ENCODE measurements at places on chromosomes 12 and 14.

- DNase-seq = no peak
Observed at GRCh38 chr12:728781-729180, 23.6 kb upstream of the WNK1 start.

GRCh38 chr14:101977311-101978071 lies 13.1 kb downstream of the DYNC1H1 start:
- DNase-seq = no peak

- no peak for DNase-seq
Observed at GRCh38 chr14:93173943-93174395, 10.7 kb downstream of the MOAP1 start.

DNA sequence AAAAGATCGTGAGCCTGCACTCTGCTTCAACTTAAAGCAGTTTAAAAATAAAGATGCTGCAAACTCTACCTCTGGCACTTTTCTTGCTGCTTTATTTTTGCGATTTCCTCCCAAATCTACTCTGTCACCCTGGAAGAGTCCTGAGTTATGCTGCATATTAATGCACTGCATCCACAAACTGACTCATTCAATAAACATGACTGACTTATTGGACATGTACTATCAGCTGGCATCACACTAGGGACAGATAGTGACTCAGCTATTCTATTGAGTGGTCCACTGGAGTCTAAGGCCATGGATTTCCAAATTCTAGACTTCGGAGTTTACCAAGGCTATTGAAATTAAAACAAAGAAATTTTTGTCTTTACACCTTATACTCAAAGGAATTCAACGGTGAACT lies 90.7 kb upstream of the PTPRR start:
- peak; percentile 25 for DNase-seq

GRCh38 chr12:131940141-131940547 lies 9.6 kb upstream of the EP400 start:
- DNase-seq = no peak

DNA sequence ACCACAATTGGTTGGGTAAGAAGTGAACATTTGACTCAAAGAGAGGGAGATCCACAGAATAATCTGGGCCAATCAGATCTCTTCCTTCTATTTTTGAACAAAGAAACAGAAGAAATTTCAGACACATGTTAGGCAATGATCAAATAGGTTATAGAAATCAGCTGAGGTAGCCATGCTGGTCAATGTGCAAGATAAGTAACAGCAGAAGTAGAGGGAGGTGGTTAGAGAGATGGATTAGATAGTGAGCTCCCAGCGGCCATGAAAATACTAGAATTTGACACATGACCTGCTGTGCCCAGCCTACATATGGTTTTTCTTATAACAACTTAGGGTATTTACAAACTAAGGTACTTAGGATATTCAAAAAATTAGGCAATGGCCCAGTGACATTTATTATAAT lies 230.9 kb upstream of the ARID2 start:
- no peak for DNase-seq

DNA sequence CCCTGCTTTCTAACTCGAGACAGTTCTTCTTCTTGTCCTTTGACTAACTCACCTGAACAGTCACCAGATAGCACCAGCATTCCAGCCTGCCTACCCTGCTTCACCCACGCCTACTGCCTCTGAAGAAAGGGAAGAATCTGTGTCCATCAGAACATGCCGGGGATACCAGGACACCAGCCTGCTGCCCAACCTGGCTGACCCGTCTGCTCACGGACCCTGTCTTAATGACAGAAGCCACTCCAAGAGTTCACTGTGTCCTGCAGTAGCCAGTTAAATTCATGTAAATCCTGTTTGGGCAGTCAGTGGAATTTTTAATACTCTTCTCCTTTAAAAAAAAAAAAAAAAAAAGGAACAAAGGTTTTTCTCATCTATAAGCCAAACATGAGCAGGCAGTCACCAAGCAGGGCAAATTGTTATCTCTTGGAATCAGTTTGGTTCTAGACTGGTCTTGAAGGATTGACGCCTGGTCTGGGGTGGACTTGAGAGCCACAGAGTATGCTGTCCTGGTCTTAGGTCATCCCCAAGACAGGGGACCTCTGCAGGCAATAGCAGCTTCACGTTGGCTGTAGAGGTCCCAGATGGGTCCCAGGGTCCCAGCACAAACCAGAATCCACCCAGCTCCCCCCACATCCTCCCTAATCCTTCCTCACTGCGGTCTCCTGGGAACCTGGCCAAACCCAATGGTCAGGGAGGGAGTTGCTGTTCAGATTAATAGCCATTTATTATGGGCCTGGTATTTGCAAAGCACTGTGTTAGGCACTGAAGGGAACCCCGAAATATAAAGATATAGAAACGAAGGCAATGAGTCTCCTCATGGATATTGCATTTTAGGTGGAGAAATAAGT lies 181.1 kb upstream of the HIF1A start:
- no peak for DNase-seq

GRCh38 chr14:71116568-71117122 lies 209.4 kb downstream of the PCNX1 start:
- no peak for DNase-seq

DNA sequence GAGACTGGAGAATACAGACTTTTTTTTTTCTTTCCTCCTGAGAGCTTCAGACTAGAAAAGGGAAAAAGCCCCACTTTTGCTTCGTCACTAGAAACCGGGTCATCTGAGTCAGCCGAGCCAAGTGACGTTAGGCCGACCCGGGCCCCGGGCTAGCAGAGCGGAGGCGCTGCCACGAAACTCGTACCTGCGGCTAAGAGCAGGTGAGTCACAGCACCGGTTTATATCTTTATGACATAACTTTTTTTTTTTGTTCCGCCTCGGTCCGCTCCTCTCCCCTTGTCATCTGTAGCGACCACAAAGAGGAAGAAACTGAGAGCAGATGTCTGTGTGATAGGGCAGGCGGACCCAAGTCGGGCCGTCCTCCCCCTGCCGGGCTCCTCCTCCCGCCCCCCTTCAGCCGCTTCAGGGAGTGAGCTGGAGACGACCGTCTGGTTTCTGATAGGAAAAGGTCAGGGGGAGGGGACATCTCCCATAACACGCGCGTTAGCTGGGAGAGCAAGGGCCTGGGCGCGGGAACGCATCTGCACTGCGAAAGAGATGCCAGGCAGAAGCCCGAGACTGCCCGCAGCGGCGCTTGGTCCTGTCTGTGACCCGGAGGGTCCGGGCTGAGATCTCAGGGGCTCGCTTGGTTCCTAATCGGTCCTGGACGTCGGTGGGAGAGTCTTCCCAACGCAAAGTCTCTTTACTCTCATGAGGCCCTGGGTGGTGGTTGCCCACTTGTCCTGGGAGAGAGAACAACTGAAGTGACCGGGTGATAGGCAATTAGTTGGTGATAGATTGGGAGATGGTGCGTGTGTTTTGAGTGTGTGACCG lies 586 bp downstream of the TTC6 start:
- DNase-seq = peak; percentile 74

DNA sequence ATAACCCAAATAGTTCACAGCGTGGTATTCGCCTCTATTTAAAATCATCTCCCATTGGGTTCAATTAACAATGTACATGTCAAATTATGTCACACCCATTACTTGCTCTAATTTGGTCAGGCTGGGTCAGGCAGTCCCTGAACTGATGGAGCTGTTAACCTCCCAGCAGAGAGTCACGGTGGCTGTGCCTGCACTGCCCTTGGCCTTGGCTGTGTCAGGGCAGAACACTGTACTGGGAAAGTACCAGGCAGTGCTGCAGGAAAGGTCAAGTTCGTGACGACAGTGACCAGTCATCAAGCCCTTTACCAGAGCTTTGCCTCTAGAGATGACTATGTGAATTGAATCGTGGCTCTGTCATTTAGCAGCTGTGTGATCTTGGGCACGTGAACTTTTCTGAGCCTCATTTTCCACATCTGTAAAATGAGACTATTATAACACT lies 100.0 kb downstream of the ARF6 start:
- DNase-seq = peak; percentile 75

- DNase-seq = no peak
Observed at GRCh38 chr12:25424211-25424731, 128.8 kb downstream of the LMNTD1 start.

GRCh38 chr12:3252450-3252891 lies 175.3 kb downstream of the TSPAN9 start:
- DNase-seq = no peak

DNA sequence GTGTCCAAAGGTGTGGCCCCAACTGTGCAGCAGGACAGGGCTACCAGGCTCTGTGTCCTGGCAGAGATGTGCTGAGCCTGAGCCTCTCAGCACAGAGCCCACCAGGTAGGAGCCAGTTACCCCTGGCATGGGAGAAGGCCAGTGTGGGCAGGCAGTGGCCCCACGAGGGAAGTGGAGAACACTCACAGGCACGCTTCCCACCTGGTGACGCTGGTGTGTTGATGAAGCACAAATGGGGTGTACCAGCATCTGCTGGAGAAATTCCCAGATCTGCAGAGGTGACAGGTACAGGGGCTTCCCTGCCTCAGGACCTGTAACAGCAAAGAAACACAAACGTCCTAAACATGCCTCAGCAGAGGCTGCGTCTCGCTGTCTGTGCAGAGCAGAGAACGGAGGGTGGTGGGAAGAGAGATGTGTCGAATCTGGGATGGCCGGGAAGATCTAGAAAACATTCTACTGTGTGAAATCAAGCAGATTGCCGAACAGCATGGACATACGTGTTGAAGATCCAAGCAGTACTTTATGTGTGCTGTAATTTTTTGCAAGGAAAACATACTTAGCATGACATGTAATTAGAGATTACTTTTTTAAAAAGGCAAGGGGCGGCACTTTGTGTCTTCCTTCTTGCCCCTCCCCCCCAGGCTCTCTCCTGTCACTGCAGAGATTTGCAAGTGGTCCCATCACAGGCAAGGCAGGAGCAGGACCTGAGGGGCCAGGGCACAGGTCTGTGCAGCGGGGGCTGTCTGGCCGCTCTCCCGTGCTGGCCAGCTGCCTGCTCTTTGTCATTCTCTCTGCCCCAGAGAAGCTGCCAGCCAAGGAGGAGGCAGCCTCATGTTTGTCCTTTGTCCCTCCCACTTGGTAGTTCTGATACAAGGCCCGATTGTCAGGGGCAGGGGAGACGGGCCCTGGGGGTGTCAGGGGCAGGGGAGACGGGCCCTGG lies 17.3 kb downstream of the HIP1R start:
- no peak for DNase-seq

GRCh38 chr12:91271185-91271584 lies 88.6 kb upstream of the DCN start:
- DNase-seq = no peak

- peak; percentile 71 for DNase-seq
Observed at GRCh38 chr14:90495357-90496276, 98.8 kb downstream of the CALM1 start.

DNA sequence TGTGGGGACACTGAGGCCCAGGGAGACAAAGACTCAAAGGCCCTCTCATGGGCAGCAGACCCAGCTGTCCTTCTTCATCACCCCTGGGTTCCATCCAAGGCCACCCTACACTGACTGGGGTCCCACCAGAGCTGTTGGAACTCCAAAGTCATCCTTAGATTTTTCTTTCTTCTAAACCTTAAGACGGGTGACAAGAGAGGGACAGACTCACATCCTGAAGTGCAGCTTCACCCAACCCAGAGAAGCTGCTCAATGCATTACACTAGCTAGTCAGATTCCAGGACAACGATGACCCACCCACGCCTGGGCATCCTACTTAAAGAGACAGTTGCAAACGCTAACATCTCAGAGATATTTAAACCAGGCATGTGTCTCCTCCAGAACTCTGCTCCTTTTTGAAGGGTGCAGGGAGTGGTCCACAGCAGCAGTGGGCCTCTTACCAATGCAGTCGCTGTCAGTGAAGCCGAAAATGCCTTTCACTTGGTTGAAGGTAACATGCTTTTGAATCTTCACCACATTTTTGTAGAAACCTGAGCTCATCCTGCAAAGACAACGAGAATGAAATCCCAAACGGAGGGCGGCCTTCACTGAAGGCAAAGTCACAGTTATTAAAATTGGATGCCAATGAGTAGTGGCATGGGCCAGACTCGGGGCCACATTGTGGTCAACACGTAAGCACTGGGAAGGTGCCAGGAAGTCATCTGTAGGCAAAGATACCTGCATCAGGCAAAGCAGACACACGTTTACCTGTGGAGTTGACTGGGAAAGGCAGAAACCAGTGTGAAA lies 23.4 kb downstream of the SLC25A47 start:
- no peak for DNase-seq

DNA sequence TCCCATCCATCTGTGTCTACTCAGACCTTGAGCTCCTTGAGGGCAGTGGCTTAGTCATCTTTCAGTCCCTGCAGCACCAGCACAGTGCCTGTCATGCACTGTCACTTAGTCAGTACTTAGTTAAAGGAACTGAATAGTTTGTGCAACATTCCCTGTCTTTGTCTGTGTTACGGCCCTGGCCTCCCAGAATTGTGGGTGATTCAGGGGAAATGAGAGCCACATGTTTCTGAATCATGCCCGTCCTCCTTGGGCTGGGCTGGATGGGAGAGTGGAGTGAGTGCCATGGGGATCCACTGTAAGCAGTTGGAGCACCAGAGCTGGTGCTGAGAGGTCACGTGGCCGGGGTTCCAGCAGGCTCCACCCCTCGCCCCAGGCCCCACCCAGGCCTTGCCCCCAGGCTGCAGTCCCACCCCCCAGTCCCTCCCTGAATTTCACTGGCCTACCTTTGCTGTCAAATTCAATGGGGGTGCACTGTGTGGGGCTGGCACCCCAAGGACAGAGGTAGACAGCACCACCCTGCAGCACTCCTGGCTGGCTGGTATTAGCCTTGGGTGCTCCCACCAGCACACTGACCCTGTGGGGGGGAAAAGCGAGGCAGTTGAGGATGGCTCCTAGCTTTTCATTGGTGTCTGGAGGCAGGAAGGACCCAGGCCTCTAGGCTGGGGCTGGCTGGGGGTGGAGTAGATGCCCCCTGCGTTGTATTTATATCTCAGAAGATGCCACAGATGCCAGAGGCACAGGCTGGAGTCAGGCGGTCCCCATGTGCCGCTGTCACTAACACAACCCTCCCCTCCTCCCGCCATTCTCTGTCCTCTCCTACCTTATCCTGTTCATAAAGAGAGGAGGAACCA lies 7.5 kb downstream of the ITGA5 start:
- DNase-seq = peak; percentile 98

DNA sequence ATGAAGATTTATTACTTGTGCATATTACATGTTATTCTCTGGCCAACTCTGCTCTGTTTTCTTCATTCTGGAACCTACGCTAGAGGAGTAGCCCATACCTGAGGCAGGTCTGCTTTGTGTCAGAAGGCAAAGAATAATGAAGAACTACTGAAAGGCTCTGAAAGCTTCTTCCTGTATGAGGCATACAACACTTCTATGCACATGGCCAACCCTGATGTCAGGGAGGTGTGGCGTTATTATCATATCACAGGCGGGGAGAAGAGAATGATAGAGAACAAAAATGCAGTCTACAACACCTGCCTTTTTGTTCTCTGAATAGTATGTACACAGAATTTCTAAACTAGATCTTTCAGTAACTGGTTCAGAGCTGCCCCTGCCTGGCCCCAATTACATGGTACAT lies 32.5 kb upstream of the CRY1 start:
- no peak for DNase-seq

DNA sequence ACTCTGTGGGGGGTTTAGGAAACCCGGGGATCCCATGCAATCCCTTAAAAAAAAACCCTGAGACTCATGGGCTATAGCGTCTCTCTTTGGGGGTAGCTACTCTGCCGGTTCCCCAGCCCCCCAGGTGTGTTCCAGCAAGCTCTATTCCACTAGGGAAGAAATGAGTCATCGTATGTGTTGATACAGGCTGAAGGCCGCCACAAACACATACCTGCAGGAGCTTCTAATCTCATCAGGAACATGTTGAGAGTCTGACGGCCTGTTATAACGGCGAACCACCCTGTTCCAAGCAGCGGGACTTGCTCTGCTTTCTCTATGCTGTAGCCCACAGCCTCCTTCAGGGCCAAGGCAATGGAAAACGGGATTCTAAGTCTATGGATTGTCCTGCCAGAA lies 977 bp upstream of the KRT5 start:
- DNase-seq = no peak
